ENCODE measurements at places on chromosomes 3 and 15. TPM values are rescaled to one million over a fixed set of nuclear protein-coding genes. Genes with fewer than 3 reads are reported as not detected.

Gene LSAMP
- not detected for total RNA-seq

Gene ZBBX
- total RNA-seq, result not detected

Gene A4GNT
- total RNA-seq, result not detected

Gene BLM
- 2.8 TPM for total RNA-seq

Gene SEMA3F
- 34.6 TPM for total RNA-seq

Gene ACOX2
- total RNA-seq, result 4.3 TPM

Gene VEPH1
- 2.4 TPM for total RNA-seq

Gene HRG
- total RNA-seq, result 0.16 TPM

Gene SAMMSON
- total RNA-seq, result not detected

Gene TRIM42
- total RNA-seq, result not detected

Gene SKOR1
- 0.17 TPM for total RNA-seq

Gene NANOGP8
- total RNA-seq, result 0.75 TPM

Gene SCN11A
- total RNA-seq, result 0.05 TPM

Gene CPA3
- total RNA-seq, result not detected

Gene EDC3
- 42.8 TPM for total RNA-seq

Gene KNG1
- total RNA-seq, result not detected

Gene SLC35G2
- total RNA-seq, result 7.6 TPM

Gene CADPS
- not detected for total RNA-seq

Gene LTF
- not detected for total RNA-seq

Gene NAALADL2
- 4.2 TPM for total RNA-seq

Gene SPRED1
- 26.4 TPM for total RNA-seq

Gene CHRNA5
- total RNA-seq, result 2.3 TPM

Gene STT3B
- total RNA-seq, result 133 TPM

Gene IGSF11
- not detected for total RNA-seq

Gene CHRFAM7A
- total RNA-seq, result 1.9 TPM

Gene HESX1
- 0.66 TPM for total RNA-seq

Gene TMEM87A
- total RNA-seq, result 52.3 TPM

Gene PAQR5
- 16.7 TPM for total RNA-seq

Gene AHSG
- total RNA-seq, result not detected

Gene COL7A1
- 44.2 TPM for total RNA-seq

Measured in MCF 10A (cell line).